Stimulated activated CD8-positive, alpha-beta memory T cell treated with anti-CD3 and anti-CD28 coated beads, Interleukin-7, amount 100 ng/mL, for 1 hour (primary cell): ENCODE measurements at places on chromosomes 16 and 17.

DNA sequence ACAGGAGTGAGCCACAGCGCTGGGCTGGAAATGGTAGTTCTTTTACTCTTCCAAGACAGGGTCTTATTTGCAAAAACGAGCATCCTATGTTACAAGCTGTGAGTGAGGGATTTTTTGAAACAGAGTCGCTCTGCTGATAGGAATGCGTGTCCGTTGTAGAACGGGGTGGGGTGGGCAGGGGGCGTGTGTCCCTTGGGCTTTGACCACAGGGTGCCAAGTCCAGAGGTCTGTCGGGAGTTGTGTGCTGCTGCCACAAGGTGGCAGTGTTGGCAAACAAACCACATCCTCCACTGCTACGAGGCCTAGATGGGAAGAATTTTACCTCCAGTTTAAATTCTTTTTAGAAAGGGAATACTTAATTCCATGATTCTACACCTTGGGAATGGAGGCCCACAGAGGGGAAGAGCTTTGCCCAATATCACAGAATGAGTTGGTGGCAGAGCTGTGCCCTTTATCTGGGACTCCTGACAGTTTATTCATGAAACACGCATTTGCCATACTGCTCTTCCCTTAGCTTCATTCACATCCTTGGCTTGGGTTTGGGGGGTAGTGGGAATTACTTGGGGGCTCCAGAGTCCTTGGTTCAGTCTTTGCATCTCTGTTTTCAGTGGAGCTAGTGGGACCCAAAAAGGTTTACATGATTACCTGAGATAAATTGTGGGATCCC is 30.6 kb upstream of the ETV4 start:
- DNase-seq, result peak; percentile 42

GRCh38 chr16:27326738-27327585 is 13.2 kb downstream of the IL4R start:
- DNase-seq, result no peak

- no peak for DNase-seq
Measured at GRCh38 chr17:38879878-38880665, 10.2 kb downstream of the LASP1 start.

GRCh38 chr16:79981814-79982213 is 381.3 kb upstream of the MAF start:
- DNase-seq, result no peak

DNA sequence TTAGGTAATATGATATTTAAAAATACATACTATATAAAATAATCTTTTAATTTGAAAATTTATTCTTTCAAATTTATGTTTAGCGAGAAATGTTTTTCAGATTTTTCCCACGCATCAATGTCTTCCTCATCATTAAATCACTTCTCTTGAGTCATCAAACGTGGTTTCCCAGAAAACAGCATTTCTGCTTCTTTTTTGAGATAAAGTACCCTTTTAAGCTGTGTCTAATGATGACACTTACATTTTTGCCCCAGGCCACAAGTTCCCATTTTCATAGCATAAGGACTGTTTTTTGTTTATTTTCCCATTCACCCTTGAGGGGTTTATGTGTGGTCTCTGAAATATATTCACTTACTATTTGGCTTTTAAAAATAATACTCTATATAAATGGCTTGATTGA is 139.0 kb upstream of the HS3ST3A1 start:
- DNase-seq, result no peak

DNA sequence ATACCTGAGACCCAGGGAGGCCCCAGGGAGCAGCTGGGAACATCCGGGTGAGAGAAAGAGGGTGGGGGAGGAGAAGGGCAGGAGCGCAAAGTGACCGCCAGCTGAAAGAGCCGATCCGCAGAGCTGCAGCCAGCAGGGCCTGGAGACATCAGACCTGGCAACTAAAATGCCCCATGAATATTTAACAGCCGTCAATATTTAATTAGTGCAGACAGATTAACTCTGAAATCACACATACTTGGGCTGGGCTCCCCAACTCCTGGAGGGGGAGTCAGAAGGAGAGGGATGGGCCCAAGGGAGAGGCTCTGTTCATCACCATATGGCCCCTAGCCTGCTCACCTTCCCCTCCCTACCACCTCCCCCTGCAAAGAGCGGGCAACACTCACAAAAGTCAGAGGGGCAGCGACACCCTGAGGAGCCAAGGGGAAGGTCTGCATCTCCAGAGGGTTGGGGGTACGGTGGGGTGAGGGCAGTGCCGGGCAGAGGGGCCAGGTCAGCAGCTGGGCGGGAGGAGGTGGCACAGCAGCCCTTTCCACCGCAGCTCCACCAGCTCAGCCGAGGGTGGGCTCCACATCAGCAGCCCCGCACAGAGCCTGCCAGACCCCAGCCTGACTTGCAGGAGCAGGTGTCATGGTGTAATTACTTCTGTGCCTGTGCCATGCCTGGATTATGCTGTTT is 61.9 kb upstream of the CCL1 start:
- no peak for DNase-seq
